Posterior vena cava (tissue), 2 donors: ENCODE measurements at places on chromosomes 5 and 9.
A peak's percentile ranks its signal among the peaks of the same experiment; 100 is the strongest.

DNA sequence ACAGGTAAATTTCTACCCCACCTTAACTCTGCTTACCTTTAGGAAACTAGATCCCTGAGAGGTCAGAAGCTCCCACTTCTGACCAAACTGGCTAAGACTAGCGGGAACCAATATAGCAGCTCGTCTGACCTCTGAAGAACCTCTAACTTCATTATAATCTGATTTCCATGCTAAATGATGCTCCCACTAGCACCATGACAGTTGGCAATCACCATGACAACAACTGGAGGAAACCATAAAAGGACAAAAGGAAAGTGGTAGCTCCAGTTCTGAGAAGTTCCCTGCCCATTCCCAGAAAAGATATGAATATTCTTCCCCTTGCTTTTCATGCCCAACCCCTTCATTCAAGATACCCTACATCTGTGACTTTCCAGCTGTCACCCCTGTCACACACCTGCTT, 483.3 kb downstream of the CTNND2 start:
- no peak for DNase-seq

DNA sequence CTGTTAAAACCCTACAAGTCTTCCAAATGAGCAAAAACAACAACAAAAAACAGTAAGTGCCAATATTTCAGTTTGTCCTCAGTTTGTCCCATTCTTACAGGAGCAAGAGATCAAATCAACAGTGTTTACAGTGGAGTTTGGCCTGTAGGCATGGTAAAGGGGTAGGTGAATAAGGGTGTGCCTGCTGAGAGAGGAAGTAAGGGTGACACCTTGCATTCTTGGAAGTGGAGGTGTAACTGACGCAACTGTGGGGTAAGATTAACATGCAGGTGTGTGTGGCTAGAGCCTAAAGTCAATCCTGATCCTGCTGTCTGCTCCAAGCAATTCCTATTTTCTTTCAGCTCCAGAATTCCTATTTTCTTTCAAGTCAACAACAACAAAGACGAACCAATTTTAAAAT, 43.4 kb downstream of the PFDN1 start:
- DNase-seq: no peak

DNA sequence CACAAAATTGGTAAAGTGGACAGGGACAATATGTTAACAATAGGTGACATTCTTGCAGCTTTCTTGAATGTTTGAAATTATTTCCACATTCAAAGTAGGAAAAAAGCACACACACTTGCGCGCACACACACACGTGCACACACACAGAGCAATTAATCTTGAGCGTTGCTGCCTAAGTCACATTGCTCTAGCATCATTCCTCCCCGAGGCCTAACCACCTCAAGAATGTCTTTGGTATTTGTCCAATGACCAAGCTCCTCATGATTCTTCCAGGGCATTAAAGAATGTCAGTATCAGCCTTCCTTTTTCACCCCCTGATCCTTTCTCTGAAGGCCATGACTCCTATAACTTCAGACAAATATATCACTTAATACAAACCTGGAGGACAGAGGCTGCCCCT, 198.1 kb downstream of the NPR3 start:
- DNase-seq: no peak

DNA sequence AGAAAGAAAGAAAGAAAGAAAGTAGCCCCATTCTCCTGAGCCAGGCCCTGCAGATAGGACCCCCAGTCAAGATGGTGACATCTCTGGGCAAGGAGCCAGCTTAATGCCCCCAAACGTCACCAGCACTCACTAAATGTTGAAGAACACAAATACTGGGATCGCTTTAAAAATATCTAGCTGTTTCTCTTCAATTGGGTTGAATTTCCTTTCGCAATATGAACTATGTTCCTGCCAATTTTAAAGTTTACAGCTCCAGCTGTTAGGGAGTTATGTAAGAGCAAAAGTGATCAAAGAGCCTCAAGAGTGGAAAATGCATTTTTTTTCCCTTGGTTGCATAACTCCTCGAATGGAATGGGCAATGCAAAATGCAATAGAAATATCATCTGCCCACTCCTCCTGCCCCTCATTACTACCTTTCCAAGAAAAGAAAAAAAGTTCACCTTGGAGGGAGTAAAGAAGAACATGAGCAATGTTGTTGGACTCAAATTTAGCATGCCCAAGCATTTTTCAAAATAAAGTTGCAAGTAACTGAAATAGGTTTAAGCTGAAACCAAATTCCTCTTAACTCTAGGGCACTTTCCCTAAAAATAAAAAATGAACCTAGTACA, 244.2 kb upstream of the PIK3R1 start:
- no peak for DNase-seq

GRCh38 chr5:126851501-126852011, 74.6 kb downstream of the LMNB1 start:
- peak; percentile 89 for DNase-seq

DNA sequence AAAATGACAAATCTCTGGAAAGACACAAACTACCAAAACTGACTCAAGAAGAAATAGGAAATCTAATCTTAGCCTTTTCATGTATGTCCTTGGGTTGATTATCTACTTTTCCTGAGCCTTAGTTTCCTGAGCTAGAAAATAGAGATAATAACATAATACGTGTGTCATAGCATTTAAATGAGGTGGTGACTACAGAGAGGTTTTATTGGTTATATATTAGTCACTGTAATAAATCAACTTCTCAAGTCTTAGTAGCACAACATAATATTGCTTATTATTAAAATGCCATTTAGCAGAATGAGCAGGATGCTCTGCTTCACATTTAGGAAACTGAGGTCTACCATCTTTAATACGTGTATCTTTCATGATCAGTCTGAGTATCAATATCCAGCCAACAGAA, 7.1 kb upstream of the PJA2 start:
- DNase-seq: no peak

- no peak for DNase-seq
Measured at GRCh38 chr9:75866273-75866871, 24.1 kb upstream of the PCSK5 start.

- no peak for DNase-seq
Measured at GRCh38 chr5:40587376-40587775, 92.3 kb upstream of the PTGER4 start.

DNA sequence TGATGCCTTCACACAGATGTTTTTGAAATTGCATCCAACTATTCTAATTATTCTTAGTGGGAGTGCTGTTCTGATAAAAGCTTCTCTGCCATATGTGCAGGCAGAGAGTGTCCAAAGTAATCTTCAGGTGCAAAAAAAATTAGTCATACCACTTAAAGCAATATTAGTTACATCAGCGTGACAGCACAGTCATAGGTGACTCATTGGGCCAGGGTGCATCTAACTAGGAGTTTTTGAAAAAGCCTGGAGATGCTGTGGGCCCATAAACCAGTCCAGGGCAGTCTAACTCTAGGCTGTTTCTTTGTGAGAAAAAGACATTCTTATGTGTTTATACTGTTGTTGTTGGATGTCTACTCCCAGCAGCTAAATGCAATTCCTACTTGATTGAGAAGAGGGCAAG, 33.0 kb upstream of the C6 start:
- no peak for DNase-seq

- DNase-seq: no peak
Measured at GRCh38 chr9:13719446-13719845, 440.0 kb upstream of the MPDZ start.

DNA sequence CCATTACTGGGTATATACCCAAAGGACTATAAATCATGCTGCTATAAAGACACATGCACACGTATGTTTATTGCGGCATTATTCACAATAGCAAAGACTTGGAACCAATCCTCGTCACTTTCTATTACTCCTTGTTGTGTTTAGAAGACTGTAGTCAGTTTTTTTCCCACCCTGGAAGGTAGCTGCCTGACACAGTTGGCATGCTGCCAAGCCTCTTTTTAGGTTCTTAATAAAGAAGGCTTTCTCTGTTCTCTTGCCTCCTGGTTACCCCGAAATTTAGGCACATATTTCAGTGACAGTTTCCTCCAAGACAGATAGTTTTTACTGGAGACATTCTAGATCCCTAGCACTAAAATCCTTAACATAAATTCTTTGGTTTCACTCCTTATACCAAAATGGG, 205.4 kb upstream of the PCSK5 start:
- no peak for DNase-seq

DNA sequence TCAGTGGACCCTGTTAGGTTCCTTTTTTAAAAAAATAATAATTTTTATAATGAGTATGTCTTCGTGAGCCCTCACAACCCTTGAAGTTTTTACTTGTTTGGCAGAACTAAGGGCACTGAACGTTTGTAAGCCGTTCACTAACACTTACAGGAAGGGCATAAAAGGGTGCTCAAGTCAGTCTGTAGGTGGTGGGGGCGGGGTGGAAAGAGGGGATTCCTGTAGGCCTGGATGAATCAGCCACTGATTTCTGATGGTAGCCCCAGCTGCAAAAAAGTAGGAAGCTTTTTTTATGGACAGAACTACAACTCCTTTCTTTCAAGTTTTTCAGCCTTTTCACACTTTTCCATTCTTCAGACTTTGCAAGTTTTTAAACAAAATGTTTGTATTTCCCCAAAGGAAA, 35.8 kb downstream of the PIK3R1 start:
- DNase-seq: no peak

- peak; percentile 87 for DNase-seq
Measured at GRCh38 chr9:78030553-78031443, 813 bp downstream of the GNAQ start.
